Upper lobe of right lung (tissue), 1 donor: ENCODE measurements at places on chromosomes 3 and 15. TPM values are rescaled to one million over a fixed set of nuclear protein-coding genes. Genes with fewer than 3 reads are reported as not detected.

The SLTM gene
- 84.0 TPM for total RNA-seq

DNA sequence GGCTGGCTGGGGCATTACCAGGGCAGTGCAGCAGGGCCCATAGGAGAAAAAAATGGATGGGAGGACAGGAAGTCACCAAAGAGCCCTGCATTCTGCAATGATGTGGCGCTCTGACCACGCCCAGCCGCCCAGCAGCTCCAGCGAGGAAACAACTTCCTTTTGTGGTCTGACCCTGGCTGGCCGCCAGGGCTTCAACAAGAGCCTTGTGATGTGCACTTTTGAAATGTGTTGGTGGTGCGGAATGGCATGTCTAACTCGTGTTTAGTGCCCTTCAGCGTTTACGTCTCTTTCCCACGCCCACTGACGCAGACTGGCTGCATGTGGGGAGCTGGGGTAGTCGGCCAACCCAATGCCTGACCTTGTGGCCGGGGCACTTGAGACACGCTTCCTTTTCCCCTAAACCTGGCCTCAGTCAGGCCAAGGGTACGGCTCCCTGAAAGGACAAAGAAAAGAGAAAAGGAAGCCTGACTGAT is 81.9 kb upstream of the CTNNB1 start:
- no peaks in the 10 kb centered on the region for H3K36me3 ChIP-seq
- peaks cover 13% of the 10 kb centered on the region for H3K4me1 ChIP-seq
- DNase-seq: peak; percentile 98
- H3K27me3 ChIP-seq: no peaks in the 10 kb centered on the region
- no peak overlapping the region for H3K4me3 ChIP-seq
- H3K27ac ChIP-seq: peak overlapping the region; percentile 45

GRCh38 chr3:183129243-183129642 is 29.9 kb upstream of the MCCC1 start:
- H3K27ac ChIP-seq: no peak overlapping the region
- peaks cover 7% of the 10 kb centered on the region for H3K36me3 ChIP-seq
- no peaks in the 10 kb centered on the region for H3K4me1 ChIP-seq
- DNase-seq: no peak
- no peaks in the 10 kb centered on the region for H3K27me3 ChIP-seq
- no peak overlapping the region for H3K4me3 ChIP-seq

GRCh38 chr15:79987569-79987955 is 16.6 kb upstream of the BCL2A1 start:
- H3K36me3 ChIP-seq: no peaks in the 10 kb centered on the region
- DNase-seq: no peak
- H3K4me3 ChIP-seq: no peak overlapping the region
- H3K27ac ChIP-seq: no peak overlapping the region
- H3K27me3 ChIP-seq: no peaks in the 10 kb centered on the region

- no peak for DNase-seq
- H3K27me3 ChIP-seq: no peaks in the 10 kb centered on the region
- no peak overlapping the region for H3K4me3 ChIP-seq
- no peaks in the 10 kb centered on the region for H3K36me3 ChIP-seq
- no peaks in the 10 kb centered on the region for H3K4me1 ChIP-seq
- no peak overlapping the region for H3K27ac ChIP-seq
These were observed 237.6 kb upstream of the MME start for GRCh38 chr3:154842536-154842935.

- peaks cover 9% of the 10 kb centered on the region for H3K27me3 ChIP-seq
- H3K27ac ChIP-seq: no peak overlapping the region
- no peak for DNase-seq
- no peak overlapping the region for H3K4me3 ChIP-seq
- H3K36me3 ChIP-seq: no peaks in the 10 kb centered on the region
- H3K4me1 ChIP-seq: peaks cover 3% of the 10 kb centered on the region
These were observed 108.4 kb downstream of the SHQ1 start for GRCh38 chr3:72739531-72740466.
